ENCODE measurements at places on chromosomes 11 and 22.

DNA sequence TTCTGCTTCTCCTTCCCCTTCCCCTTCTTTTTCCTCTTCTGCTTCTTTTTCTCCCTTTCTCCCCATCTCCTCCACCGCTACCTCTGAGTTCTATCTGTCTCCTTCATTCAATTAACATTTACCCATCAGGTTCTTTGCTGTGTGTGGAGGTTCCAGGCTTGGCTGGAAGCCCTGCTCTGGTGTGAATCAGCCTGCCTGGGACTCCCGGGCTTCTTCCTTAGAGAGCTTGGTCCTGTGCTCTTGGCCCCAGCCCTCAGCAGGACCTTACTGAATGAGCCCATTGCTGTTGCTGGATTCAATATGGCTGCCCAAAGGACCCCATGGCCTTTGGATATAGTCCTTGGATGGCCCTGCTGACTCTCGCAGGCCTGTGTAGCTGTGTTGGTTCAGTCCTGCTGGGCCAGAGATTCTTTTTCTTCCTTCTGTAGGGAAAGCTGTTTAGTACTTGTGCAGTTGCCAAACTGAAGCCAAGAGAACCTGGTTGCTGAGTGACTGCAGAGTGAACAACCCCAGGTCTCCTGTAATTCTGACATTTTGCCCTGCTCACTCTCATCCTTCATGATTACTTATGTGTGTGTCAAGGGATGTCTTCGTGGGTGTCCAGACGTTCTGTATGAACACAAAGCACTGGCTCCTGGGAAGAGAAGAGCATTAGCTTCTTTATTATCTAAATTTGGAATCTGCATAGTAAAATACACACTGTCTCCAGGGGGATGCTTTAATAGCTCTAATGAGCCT lies 81.0 kb upstream of the ZBED5 start:
- no peak for DNase-seq

DNA sequence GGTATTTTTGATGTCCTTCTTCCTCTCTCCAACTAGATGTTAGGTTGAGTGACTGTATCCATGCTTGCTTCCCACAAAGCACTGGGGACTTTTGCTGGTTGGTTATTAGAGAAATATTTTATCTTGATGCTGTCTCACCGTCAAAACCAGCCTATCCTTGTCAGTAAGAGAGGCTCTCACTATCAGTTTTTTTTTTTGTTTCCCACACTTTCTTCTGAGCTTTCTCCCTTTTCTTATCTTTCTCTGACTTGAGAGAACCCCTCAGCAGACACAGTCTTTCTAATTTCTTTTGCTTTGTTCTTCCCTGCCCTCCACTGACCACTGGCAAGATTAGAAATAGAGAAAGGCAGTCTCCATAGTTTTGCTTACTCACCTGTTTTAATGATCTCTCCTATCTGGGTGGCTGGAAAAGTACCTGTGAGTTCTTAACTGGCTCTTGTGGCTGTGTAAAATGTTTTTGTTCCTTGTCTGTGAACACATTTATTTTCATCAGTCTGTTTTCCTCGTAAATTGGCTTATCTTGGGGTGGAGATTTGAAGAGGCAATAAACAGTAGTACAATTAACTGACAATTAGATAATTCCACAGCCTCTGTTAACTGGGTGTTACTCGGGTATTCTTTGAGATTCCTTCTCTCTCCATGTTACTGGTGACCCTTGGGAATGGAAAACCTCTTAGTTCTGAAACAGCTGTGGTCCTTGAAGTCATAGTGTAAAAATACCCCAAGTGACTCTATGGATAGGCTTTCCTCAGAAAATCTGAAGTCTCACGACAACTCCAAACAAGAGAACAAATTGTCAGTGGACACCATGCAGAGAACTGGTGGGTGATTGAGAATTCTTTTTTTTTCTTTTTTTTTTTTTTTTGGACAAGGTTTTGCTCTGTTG lies at the start of gene NXPE1:
Gene NXPE1 (minus strand): TSS at position 457 of the 886 bp plus-strand sequence. CDS start 8,680 bp downstream, outside the sequence.
- DNase-seq, result no peak

GRCh38 chr11:112100462-112100861 lies 13.8 kb downstream of the SDHD start:
- DNase-seq, result no peak

GRCh38 chr22:48921411-48921903 lies 906.2 kb downstream of the BRD1 start:
- no peak for DNase-seq

- DNase-seq, result no peak
Observed at GRCh38 chr11:134987223-134987768, 575.3 kb upstream of the B3GAT1 start.

DNA sequence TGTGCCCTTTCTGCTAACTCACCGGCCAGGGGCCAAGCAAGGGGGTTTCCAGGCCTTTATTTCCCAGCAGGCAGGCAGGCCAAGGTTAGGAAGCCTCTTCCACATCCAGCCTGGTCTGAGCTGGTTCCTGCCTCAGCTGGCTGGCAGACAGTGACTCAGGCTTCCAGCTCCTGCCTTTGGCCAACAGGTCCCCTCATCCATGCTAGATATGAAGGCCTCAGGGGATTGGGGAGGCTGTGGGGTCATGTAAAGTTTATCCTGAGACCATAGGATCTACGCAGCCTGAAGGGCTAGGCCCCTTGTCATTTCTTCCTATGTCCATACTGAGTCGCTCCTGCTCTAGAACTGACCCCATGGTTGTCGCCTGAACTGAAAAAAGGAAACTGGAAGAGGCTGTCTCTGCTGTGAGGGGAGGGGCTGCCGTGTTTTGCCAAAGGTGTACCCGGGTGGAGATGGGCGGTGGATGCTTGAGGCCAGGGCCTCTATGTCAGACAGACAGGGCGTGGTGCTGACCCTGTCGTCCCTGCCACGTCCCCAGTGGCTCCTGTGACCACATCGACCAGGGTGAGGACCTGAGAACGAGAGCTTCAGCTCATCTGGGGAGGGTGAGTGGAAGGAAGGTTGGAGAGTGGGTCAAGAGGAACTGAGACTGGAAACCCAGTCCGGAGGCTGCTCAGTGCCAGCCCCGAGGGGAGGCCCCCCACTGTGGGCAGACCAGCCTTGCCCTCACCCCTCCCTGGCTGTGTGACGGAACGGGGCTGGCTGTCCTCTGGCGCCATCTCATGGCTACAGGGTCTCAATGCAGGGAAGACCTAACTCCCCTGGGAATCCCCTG lies 17.0 kb downstream of the P2RY6 start:
- DNase-seq, result no peak

GRCh38 chr11:35007277-35007676 lies 90.9 kb downstream of the PDHX start:
- no peak for DNase-seq

DNA sequence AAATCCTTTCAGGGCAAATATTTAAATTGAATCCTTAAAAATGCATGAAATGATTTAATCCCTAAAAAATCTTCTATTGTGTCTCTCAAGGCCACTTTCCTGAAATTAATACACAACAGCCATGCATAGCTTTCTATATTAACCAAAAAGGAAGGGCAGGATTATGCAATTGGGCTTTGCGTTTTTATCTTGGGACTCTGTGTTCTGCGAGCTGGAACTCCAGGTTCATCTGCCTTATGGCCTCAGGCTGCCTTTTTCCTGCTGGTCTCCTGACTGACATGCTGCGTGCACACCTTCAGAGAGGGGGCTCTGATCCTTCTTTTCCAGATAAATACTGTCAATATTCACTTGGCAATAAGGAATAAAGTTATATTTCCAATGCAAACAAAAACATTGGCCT lies 141.7 kb upstream of the GRIA4 start:
- DNase-seq, result no peak

GRCh38 chr22:37230673-37231405 lies 13.2 kb downstream of the RAC2 start:
- no peak for DNase-seq

GRCh38 chr11:33162831-33163230 lies 1.6 kb upstream of the CSTF3 start:
- DNase-seq, result no peak

GRCh38 chr22:49519117-49519737 lies 308.4 kb downstream of the BRD1 start:
- DNase-seq, result no peak

DNA sequence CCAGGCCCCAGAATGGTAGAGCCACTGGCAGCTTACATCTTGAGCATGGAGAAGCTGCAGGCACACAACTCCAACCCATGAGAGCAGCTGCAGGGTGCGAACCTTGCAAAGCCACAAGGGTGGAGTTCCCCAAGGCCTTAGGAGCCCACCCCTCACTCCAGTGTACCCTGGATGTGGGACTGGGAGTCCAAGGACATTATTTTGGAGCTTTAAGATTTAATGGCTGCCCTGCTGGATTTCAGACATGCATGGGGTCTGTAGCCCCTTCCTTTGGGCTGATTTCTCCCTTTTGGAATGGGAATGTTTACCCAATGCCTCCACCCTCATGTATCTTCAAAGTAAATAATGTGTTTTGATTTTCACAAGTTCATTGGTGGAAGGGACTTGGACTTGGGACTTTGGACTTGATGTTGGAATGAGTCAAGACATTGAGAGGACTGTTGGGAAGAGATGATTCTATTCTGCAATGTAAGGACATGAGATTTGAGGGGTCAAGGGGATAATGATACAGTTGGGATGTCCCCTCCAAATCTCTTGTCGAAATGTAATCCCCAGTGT lies 1.1 kb upstream of the KRTAP5-7 start:
- no peak for DNase-seq

DNA sequence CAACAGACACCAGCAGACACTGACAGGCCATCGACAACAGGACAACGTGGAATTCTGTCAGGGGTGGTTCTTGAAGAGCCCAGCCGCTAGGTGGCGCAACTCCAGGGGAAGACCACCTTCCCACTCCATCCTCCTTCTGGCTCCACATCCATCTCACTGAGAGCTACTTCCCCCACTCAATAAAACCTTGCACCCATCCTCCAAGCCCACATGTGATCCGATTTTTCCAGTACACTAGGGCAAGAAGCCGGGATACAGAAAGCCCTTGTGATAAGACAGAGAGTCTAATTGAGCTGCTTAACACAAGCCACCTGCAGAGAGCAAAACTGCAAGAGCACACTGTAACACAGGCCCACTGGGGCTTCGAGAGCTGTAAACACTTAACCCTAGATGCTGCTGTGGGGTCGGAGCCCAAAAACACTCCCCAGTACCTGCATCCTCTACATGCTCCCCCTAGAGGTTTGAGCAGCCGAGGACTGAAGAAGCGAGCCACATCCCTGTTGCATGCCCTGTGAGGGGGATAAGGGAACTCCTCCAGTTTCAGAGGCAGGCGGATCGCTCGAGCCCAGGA lies 11.5 kb upstream of the RAB39A start:
- DNase-seq, result peak; percentile 14

DNA sequence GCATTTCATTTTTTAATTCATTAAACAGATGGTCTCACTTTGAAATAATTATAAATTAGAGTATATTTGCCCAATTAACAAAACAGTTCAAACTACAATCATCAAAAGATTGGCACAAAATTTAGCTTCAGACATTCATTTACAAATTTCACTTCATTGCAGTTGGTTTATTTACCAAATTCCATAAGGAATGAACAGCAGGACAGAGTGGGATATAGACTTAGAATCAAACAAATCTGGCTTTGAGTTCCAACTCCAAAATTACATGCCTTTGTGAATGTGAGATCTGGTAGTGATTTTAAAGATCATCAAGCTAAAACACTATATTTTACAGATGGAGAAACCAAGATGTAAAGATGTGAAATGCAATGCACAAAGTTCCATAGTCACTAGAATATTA lies 310.7 kb upstream of the CNTN5 start:
- no peak for DNase-seq

- no peak for DNase-seq
Observed at GRCh38 chr22:45975164-45976161, 1.5 kb downstream of the WNT7B start.

DNA sequence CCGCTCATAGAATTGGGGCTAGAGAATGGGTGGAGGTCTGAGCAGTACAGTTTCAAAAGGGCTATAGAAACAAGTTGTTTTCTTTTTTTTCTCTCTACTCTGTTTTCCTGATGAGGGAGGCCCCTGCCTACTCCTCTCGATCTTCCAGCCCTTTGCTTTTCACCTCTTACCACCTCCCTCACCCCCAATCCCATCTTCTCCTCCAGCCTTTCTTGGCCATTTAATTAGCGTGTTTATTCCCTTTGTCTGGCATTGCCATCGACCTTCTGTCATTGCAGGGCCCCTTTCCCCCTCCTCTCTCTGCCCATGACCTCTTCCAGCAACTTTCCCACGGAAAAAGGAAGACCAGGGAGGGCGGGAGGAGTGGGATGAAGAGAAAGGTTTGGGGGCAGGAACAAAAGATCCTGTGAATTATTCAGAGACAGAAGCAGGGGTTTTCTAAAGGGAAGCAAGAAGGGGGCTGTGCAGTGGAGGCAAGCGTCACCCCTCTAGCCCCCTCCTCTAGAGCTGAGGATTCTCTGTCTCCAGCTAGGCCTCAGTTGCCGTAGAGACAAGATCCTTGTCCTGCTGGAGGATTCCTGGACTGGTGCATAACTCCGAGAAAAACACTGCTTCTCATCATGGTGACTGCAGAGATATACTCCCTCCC lies 12.9 kb downstream of the DTX4 start:
- DNase-seq, result no peak

GRCh38 chr11:33016654-33017053 lies 976 bp downstream of the DEPDC7 start:
- no peak for DNase-seq

DNA sequence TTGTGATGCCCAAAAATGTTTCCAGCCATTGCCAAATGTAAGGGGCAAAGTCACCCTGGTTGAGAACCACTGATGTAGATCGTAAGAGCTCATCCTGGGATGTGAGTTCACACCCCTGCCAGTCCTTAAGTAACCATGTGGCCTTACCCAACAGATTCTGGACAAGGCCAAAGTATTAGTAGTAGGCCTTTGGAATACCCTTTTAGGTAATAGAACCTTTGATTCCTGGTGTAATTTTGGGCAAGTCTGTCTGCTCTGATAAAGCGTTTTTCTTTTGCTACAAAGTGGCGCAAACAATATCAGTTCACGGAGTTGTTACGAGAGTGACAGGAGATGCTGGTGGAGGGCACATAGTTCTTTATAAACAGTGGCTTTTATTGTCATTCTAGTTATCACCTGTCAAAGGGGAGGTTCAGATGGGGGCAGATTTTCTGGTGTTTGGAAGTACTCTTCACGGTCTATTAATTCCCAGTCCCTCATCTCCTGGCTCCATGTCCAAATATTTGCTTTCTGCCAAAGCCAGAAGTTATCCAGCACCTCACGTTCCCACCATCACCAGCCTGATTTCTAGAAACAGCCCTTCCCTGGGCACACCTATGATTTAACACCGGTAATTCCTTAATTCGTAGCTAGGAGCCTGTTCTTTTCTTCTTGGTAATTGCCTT lies 73.8 kb upstream of the CRYBB3 start:
- DNase-seq, result no peak

- DNase-seq, result no peak
Observed at GRCh38 chr11:84518631-84519183, 1108.4 kb downstream of the DLG2 start.

GRCh38 chr11:72598906-72599305 lies 75.3 kb downstream of the PDE2A start:
- DNase-seq, result no peak

DNA sequence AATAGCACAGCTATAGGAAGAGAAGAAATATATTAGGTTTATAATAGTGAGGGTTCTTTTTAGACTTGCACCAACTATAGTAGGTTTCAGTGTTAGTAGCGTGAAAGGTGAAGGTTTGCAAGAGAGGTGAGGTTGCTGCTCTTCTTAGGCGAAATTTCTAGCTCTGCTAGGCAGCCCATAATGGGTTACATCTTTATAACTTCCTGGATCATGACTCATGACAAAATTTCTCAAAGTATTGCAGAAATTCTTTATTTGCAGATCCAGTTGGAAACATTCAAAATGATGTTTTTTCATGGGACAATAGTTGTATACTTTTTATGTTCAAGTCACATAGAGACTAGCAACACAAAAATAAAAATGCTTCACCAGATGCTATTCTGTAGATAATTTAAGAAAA lies 260.0 kb downstream of the SOX6 start:
- no peak for DNase-seq

- DNase-seq, result no peak
Observed at GRCh38 chr11:78033040-78033439, 10.0 kb upstream of the KCTD14 start.

All from activated CD8-positive, alpha-beta memory T cell treated with anti-CD3 and anti-CD28 coated beads for 1 hour (primary cell).